GM03348 (cell line): ENCODE measurements at places on chromosomes 7 and 10.

- DNase-seq = no peak
Measured at GRCh38 chr7:159249671-159250070, 105.0 kb upstream of the VIPR2 start.

GRCh38 chr7:143455942-143456341 lies 12.7 kb downstream of the TAS2R60 start:
- DNase-seq = no peak

DNA sequence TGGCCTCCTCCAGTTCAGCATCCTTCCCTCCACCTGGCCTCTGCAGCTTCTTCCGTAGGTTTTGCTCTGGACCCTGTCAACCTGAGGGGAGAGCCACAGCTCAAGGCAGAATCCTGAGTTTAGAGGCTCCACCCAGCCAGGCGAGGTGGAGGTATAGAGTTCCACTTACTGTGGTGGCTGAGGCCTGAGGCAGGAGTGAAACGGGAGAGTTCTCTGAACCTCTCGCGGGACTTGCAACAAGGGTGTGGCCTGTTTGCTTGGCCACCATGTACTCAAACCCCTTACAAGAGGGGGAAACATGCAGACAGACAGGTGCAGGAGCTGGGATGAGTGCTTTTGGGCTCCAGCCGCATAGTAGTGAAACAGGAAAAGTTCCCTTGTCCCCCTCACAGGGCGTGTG lies 154.0 kb upstream of the C7orf33 start:
- no peak for DNase-seq

DNA sequence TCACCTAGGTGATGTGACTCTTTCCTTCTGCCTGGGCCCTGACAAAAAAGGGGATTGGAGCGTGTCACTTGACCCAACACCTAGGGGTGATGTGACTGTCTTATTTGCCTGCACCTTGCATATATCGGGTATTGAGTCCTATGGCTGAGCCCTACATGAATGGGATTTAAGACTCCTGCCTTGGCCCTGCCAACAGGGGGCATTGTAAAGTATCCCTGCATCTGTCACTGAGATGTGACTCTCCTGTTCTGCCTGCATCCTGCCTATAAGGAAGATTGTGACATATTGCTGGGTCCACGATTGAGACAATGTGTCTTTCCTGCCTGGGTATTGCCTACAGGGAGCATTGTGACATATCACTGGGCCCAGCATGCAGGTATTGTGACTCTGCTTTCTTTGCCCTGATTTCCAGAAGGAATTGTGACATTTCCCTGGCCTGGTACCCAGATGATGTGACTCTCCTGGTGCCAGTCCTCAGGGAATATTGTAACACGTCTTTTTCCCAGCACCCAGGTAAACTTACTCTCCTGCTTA lies 14.2 kb upstream of the ZNF107 start:
- DNase-seq = no peak
